ENCODE measurements at places on chromosomes 11 and 22. TPM values are rescaled to one million over a fixed set of nuclear protein-coding genes. Genes with fewer than 3 reads are reported as not detected.

The CSNK1E gene
- 230 TPM for total RNA-seq

The GNAZ gene
- 5.0 TPM for total RNA-seq

The SLC29A2 gene
- total RNA-seq = 29.8 TPM

GRCh38 chr11:83319346-83319745 lies 33.2 kb upstream of the CCDC90B start:
- no peaks in the 10 kb centered on the region for H3K27me3 ChIP-seq
- no peak overlapping the region for H3K4me3 ChIP-seq
- H3K36me3 ChIP-seq = peaks cover 5% of the 10 kb centered on the region
- H3K4me1 ChIP-seq = no peaks in the 10 kb centered on the region
- no peak overlapping the region for H3K27ac ChIP-seq

DNA sequence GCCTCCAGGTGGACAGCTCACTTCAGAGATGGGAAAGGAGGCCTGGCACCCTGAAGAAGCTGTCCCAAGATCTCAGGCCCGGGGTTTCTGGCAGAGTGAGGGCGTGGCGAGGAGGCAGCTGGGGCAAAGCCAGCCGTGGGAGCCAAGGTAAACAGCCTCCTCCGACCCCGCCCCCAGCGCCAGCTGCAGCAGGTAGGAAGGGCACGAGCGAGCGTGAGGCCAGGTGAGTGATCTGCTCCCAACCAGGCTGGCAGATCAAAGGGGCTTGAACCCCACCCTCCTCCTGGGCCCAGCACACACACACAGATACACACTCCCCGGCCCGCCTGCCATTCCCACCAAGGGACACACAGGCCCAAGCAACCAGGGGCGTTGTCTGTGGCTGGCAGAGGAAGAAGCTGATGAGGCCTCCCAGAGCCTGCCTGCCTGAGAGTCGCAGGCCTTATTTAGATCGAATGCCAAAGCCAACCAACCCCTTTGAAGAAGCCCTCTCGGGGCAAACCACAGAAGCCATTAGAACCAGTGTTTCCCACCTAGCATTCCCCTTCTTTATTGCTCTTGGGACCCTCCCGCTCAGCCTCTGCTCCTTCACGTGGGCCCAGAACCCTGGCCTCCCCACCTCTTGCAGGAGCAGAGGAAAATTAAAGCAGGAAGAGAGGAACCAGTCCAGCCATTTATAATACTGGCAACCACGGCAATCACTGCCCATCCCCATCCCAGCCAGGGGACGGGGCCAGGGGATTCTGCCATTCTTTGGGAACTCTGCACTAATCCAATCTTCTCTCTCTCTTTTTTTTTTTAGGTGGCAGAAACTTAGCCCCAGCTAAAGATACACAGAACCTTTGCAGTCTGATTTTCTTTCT lies 5.0 kb downstream of the PDGFB start:
- no peak for DNase-seq
- H3K4me1 ChIP-seq = no peaks in the 10 kb centered on the region
- no peak overlapping the region for H3K27ac ChIP-seq
- H3K36me3 ChIP-seq = no peaks in the 10 kb centered on the region

DNA sequence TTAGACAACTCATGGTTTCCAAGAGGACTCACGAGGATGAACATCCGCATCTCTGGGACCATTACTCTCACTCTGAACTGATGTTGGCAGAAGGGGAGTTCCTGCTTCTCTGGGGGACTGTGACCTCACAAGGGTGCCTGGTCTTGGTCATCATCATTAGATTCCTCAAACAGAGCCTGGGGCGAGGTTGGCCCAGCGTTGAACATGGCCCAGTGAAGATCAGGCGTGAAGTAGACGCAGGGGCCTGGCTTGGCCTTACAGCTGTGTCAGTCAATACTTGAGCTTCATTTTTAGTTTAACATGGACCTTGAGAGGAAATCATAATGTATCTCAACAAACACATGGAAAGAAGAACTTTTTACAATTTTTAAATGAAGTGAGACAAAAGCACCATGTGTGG lies 617.1 kb downstream of the BRD1 start:
- H3K27ac ChIP-seq = no peak overlapping the region
- H3K4me1 ChIP-seq = no peaks in the 10 kb centered on the region
- DNase-seq = peak; percentile 2
- no peaks in the 10 kb centered on the region for H3K27me3 ChIP-seq
- no peak overlapping the region for H3K4me3 ChIP-seq

DNA sequence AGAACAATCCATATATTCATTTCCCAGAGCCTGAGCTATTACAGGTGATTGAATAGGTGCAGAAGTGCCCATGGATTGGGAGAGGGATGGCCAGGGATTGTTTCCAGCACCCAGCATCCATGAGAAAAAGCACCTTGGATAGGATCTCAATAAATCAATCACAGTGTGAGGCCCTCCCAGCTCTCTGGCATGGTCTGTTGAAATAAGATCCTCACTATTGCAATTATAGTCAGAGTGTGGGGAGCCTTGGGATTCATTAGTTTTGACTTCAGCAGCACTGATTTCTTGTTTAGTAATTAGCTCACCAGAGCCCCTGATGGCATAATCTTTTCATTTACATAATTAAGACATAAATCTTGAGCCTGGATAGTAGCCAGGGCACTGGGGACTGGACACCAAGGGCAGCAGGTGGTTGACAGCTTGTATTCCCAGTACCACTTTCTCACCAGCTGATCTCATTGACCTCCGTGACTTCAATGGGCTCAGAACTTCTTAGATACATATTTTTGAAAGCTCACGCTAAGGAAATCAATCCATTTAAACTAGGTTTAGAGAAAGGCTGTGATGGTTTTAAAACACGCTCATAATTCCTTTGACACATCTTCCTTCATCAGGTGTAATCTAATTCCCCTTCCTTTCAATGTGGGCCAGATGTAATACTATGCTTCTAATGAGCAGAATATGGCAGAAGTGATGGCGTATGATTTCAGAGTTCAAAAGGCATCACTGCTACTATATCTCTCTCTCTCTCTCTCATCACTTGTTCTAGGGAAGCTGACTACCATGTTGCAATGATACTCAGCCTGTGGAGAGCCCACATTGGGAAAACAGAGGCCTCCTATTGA lies 22.1 kb upstream of the DRD2 start:
- no peaks in the 10 kb centered on the region for H3K4me1 ChIP-seq
- no peaks in the 10 kb centered on the region for H3K27me3 ChIP-seq
- no peak for DNase-seq

DNA sequence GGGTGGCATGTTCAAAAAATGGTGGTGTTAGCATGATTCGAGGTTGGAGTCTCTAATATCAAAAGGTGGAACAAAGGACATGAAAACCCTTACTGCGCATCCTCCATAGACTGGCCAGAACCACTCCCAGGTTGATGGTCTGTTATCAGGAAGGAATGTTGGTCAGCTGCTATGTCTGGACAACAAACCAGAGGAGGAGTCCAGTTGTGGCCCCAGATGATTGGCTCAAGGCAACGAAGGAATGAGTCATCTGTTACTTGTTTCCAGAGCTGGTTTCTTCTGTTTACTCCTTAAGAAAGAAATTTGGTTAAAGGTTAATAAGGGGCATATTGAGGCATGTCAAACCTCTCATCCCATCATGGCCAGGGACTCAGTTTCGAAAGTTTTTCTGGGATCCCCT lies 56.8 kb upstream of the GRIA4 start:
- no peak overlapping the region for H3K4me3 ChIP-seq
- H3K4me1 ChIP-seq = no peaks in the 10 kb centered on the region
- no peaks in the 10 kb centered on the region for H3K36me3 ChIP-seq
- H3K27me3 ChIP-seq = no peaks in the 10 kb centered on the region
- H3K27ac ChIP-seq = no peak overlapping the region
- no peak for DNase-seq

DNA sequence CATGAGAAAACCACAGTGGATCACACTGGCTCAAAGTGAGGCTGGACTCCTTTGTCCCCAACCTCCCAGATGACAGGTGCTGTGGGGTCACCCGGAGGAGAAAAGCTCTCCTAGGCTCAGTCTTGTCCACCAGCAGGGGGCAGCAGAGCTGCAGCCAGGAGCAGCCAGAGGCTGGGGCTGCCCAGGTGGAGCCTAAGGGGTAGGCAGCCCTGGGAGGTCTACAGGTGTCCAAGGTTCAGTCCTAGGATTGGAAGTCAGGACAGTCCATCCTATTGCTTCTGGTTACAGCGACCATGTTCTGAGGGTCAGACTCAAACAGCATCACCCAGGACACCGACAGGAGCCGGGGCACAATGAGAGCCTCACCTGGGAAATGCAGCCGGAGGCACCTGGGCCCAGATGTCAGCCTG lies 77.6 kb upstream of the IGLL5 start:
- H3K4me3 ChIP-seq = no peak overlapping the region
- no peaks in the 10 kb centered on the region for H3K36me3 ChIP-seq
- no peak overlapping the region for H3K27ac ChIP-seq
- peaks cover 3% of the 10 kb centered on the region for H3K27me3 ChIP-seq

DNA sequence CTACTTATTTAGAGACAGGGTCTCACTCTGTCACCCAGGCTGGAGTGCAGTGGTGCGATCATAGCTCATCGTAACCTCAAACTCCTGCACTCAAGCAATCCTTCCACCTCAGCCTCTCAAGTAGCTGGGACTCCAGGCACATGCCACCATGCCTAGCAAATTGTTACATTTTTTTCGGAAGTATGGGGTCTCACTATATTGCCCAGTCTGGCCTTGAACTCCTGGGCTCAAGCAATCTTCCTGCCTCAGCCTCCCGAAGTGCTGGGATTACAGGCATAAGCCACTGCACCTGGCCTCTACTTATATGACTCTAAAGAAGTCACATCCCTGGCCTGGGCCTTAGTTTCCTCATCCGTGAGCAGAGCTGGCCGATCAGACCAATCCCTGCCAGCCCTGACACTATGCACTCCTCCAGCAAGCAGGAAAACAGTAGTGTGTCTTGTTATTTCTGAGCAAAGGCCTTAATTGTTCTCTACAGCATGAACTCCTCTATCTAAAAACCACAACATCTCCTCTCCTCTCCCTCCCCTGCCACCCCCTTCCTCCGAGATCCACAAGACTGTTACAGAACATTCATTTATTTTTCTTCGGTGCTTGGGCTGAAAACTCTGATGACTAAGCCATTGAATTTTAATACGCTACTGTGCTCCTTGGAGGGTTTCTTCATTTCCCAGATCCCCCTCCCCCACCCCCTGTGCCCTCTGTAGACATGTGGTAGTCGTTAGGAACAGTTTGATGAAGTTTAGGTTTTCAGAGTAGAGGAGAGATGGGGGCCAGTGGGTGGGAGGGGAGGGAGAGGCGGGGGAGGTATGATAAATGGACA lies 91.5 kb downstream of the ABTB2 start:
- H3K27me3 ChIP-seq = no peaks in the 10 kb centered on the region
- DNase-seq = no peak
- H3K27ac ChIP-seq = no peak overlapping the region
- H3K36me3 ChIP-seq = no peaks in the 10 kb centered on the region
- peaks cover 4% of the 10 kb centered on the region for H3K4me1 ChIP-seq

DNA sequence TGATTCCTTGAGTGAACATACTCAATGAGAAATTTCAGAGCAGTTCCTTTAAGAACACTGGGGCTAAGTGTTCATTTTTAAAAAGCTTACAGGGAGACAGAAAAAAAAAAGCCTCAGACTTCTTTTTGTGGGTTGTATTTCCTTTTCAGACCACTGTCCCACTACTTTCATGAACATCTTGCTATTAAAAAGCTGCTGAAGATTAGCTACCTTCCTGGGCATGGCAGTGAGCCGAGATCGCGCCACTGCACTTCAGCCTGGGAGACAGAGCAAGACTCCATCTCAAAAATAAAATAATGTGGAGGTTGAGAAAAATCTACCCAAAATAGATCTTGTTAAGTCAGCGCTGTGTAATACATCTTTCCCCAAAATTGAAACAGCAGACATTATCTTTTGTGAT lies 10.8 kb downstream of the TRAF6 start:
- no peaks in the 10 kb centered on the region for H3K27me3 ChIP-seq
- H3K36me3 ChIP-seq = no peaks in the 10 kb centered on the region
- H3K4me3 ChIP-seq = no peak overlapping the region
- no peak overlapping the region for H3K27ac ChIP-seq
